Activated CD8-positive, alpha-beta memory T cell treated with anti-CD3 and anti-CD28 coated beads, Interleukin-2, amount 50 U/mL, for 4 hours (primary cell): ENCODE measurements at places on chromosomes 2 and 18.

DNA sequence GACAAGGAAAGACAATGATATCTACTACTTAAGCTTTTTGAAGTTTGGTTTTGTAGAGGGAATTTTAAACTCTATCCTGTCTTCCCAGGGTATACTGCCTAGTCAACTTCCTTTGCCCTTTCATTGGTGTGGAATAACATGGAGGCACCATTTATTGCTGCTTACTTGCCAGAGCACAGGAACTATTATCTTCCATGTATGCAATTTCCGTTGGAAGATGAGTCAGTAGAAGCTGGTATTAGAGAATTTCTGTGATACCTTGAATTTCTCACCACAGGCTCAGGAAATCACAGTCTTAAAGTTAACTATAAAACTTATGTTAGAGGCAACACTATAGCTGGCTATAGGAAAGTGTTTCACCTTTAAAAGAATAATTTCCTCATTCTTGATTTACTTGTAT, 40.9 kb upstream of the RGPD4 start:
- no peak for DNase-seq

DNA sequence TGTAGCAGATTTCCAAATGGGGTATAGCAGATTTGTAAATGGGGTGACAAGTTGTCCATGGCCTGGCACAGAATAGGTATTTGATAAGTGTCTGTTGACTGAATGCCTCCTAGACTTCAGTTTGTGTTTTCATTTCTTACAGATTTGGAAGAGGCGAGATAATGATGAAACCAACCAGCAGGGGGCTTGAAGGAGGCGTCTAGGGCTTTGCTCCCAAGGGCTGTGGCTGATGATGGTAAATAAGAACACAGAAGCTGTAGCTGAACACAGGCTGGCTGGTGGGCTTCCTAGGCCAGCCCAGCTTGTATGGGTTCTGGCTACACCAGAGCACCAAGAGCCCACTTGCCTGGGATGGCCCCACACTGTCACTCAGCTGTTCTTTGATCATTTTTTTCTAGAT, 19.4 kb downstream of the SFTPB start:
- DNase-seq, result no peak

GRCh38 chr18:35508746-35509338, 11.1 kb upstream of the INO80C start:
- DNase-seq, result no peak

DNA sequence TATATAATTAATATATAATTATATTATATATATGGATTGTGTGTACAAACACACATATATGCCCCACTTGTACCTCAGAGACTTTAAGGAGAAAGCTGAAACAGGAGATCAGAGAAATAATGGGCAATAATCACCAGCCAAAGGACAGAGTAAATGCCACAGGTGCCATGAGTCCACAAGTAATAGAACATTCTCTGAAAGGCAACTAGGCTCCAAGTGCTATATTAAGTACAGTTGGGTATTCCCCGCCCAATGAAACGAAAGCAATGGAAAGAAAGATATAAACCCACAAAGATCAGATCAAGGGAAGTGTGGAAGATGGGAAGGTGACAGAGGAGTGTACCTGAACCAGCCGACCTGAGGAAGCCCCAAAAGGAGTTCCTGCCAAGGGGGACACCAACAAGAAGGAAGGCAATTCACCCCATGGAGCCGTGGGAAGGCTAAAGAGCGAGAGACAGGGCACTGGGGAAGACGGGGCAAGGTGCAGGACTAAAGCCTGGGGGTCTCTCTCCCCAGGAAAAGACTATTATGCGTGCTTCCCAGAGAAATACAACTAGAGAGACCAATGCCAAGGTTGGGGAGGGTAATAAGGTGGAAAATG, 19.0 kb downstream of the DYM start:
- no peak for DNase-seq

DNA sequence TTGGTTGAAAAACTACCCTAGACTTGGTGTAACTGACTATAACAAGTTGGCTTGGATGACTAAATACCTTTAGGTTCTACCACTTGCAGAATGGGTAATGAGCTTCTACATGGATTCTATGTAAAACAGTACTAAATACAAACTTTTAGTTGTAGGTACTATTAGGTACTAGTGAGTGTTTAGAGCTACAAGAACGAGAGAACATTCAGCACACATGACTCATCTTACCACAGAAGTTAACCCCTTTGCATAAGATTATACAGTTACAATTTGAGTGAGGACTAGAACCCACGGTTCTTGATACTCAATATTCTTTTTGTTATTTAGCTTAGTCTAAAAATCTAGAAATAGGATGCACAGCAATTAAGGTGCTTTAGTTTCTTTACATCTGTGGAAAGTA, 101.7 kb upstream of the TFCP2L1 start:
- no peak for DNase-seq

DNA sequence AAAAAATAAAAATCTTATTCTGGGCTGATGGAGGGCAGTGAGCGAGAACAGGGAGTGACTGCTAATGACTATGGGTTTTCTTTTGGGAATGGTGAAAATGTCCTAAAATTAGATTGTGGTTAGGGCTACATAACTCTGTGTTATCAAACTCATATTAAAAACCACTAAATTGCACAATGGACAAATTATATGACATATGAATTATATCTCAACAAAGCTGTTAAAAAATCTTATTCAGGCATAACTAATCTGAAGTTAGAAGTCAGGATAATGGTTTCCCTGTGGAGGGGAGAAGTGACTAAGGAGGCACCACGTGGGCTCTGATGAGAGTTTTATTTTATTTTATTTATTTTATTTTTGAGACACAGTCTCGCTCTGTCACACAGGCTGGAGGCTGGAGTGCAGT, 32.1 kb upstream of the DPP4 start:
- DNase-seq, result no peak

- no peak for DNase-seq
Measured at GRCh38 chr2:239118675-239119211, 270.9 kb downstream of the TWIST2 start.

- no peak for DNase-seq
Measured at GRCh38 chr2:109257653-109258052, 128.6 kb downstream of the SH3RF3 start.

GRCh38 chr2:40169430-40169829, 282.5 kb downstream of the SLC8A1 start:
- DNase-seq, result no peak

DNA sequence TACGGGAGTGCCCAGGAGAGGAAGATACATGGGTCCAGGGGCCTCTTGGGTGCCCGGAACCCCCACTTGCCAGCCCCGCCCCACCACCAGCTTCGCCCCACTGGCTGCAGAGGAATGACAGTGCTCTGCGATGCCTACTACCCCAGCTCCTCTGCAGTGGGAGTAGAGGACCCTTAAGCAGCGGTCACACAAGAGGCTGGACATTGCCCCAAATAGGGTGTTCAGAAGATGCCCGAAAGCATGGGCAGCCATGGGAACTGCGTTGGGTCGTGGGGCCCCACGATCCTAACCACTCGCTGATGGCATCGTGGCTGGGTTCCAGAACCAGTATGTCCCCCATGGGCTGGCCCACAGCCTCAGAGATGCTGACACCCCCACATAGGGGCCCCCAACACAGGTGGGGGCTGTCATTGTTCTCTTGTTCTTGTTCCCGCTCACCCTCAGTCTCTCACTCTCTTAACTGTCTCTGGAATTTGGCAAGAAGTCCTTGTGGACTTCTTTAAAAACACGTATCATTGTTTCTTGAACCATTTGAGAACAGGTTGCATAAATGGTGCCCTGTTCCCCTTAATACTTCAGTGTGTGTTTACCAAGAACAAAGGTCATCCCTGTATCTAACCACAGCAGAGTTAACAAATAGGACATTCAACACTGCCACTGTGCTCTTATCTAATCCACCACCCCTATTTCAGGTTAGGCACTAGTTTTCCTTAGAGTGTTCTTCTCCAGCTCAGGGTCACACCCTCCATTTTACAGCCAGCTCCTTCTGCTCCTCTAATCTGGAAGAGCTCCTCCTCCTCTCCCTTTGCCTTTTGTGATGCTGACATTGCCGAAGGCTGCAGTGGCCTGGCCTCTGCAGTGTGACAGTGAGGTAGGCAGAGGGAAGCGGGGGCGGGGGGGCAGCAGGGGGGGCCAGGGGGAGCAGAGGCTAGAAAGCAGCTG, 76.3 kb downstream of the STPG4 start:
- no peak for DNase-seq

GRCh38 chr2:186822323-186822722, 26.6 kb downstream of the ZSWIM2 start:
- no peak for DNase-seq

- peak; percentile 34 for DNase-seq
Measured at GRCh38 chr2:152716805-152717227, 445 bp downstream of the PRPF40A start.

- DNase-seq, result no peak
Measured at GRCh38 chr18:24369426-24369825, 28.2 kb downstream of the OSBPL1A start.

DNA sequence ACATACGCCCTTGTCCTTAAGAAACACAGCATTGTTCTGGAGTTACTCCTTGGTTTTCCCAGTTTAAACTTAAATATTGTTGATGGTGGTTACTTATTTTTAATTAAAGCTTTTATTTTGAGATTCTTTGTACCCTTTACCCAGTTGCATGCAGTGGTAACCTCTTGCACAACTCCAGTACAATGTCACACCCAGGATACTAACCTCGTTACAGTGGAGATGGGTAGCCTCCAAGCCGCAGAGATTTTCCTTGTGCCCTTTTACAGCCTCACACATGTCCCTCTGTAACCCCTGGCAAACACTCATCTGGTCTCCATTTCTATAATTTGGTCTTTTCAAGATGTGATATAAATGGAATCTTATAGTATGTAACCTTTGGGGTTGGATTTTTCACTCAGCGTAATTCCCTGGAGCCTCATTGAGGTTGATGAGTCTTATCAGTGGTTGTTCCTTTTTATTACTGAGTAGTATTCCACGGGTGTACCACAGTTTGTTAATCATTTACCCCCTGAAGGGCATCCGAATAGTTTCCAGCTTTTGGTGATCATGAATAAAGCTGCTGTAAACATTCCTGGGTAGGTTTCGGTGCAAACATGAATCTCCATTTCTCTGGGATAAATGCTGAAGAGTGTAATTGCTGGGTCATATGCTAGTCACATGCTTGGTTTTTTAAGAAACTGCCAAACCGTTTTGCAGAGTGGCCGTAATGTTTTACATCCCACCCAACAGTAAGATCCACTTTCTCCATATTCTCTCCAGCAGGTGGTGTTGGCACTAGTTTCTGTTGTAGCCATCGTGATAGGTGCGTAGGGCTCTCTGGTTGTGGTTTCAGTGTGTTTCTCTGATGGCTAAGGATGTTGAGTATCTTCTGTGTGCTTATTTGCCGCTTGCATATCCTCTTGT, 68.6 kb downstream of the DGKD start:
- no peak for DNase-seq

DNA sequence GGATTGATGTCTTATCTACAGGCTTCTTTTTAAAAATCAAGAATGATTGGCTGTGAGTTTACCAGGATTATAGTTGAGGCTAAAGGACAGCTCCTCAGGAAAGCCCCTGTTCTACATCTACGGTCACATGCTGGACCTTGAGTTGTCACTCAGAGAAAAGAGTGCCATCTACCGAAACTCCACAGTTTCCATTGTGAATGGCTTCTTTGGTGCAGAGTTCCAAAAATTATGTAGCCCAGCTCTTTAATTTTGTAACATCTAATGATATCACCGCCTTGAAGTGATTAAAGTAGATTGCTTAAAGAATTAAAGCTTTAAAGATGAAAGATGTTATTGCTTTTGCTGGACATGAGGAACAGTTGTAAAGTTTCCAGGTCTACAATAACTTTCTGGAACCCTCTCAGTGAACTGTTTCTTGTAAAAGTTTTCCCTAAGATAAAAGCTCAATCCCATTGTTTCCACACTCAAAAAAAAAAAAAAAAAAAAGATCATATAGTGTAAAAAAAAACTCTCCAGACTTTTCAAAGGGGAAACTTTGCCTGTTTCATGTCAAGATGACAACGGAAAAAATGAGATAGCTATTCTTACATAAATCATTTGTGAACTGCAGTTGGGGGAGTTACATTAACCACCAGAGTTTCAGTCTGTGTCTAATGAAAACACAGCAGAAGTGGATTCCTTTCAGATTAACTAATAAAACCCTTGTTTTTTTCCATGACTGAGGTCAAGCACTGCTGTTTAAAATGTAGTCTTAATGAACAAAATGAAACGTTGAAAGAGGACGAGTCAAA, 4.3 kb downstream of the COL3A1 start:
- DNase-seq, result no peak

DNA sequence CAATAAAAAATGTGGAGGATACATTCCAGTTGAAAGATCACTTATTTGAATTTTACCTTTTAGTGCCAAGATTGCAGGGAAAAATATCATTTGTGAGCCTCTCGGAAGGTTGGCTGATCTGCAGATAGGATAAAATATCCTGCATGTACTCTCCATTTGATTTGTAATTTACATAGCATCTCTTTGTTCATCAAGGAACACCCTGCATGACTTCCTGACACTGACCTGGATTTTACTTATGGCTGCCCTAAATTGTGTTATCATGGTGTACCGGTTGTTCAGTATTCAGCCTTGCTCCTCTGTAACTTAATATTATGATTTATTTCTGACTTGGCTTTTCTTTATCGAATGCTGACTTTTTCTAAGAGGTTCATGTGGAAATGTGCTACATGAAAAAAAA, 226.4 kb downstream of the PIK3C3 start:
- DNase-seq, result no peak

GRCh38 chr18:59198215-59198614, 21.7 kb upstream of the GRP start:
- DNase-seq, result no peak

- DNase-seq, result no peak
Measured at GRCh38 chr2:38315707-38316333, 61.3 kb downstream of the ATL2 start.

DNA sequence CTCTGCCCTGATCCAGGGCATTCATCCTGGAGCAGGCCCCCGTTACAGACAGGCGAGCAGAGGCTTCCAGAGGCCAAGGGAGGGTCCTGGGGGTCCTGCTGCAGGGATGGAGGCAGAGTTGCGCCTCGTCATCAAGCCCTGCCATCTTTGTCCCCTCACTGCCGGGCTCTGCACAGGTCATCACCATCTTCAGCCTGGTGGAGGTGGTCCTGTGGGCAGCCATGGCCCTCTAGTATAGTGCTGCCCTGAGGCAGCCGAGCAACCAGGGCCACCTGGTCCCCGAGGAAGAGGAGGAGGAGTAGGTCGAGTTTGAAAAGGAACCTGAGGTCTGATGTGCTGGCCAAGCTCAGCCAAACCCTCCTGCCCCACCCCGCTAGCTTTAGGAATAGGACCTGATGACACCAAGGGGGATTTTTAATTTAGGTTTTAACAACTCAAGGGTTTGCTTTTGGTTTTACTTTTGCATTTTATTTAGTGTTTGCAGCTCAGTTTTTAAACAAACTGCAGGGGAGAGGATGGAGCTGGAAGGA, 8.8 kb upstream of the ALPI start:
- no peak for DNase-seq
